Tibial artery (tissue), 4 donors: ENCODE measurements at places on chromosomes 5 and 9.

GRCh38 chr5:171898386-171898785, 108.1 kb downstream of the FBXW11 start:
- H3K4me3 ChIP-seq, result no peak overlapping the region
- DNase-seq, result no peak
- H3K36me3 ChIP-seq, result no peaks in the 10 kb centered on the region
- no peaks in the 10 kb centered on the region for H3K4me1 ChIP-seq
- no peaks in the 10 kb centered on the region for H3K27me3 ChIP-seq
- H3K27ac ChIP-seq, result no peak overlapping the region

DNA sequence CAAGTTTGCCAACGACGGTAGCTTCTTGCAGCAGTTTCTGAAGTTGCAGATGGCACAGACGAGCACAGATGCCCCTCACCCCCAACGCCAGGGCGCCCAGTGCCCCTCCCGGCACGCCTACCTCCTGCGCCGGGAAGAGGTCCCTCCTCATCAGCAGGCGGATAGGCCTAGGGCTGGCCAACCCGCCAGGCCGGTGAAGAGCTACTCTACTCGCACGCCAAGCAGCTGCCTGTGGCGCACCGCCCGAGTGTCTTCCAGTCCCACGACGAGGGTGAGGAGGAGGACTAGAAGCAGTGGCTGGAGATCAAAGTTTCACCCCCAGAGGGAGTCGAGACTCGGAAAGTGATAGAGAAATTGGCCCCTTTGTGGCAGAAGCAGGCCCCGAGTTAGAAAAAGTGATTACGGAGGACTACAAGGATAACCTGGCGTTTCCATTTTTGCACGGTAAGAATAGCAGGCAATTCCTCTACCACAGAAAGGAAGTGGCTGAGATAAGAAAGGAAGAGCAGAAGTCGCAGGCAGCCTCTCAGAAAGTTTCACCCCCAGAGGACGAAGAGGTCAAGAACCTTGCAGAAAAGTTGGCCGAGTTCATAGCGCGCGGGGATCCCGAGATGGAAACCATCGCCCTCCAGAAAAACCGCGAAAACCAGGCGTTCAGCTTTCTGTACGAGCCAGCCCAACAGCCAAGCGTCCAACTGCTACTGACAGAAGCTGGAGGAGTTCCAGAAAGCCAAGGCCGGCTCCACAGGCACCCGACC, 170.4 kb downstream of the HINT1 start:
- no peaks in the 10 kb centered on the region for H3K4me1 ChIP-seq
- no peaks in the 10 kb centered on the region for H3K27me3 ChIP-seq
- no peak for DNase-seq
- no peak overlapping the region for H3K27ac ChIP-seq

GRCh38 chr9:112535811-112536210, 49.2 kb downstream of the KIAA1958 start:
- no peaks in the 10 kb centered on the region for H3K4me1 ChIP-seq
- H3K27me3 ChIP-seq, result no peaks in the 10 kb centered on the region
- no peaks in the 10 kb centered on the region for H3K36me3 ChIP-seq
- no peak overlapping the region for H3K4me3 ChIP-seq

GRCh38 chr9:110571801-110572483, 7.6 kb downstream of the SVEP1 start:
- no peak overlapping the region for H3K27ac ChIP-seq
- no peak overlapping the region for H3K4me3 ChIP-seq
- no peaks in the 10 kb centered on the region for H3K36me3 ChIP-seq
- no peaks in the 10 kb centered on the region for H3K27me3 ChIP-seq
- no peak for DNase-seq
- H3K4me1 ChIP-seq, result no peaks in the 10 kb centered on the region

DNA sequence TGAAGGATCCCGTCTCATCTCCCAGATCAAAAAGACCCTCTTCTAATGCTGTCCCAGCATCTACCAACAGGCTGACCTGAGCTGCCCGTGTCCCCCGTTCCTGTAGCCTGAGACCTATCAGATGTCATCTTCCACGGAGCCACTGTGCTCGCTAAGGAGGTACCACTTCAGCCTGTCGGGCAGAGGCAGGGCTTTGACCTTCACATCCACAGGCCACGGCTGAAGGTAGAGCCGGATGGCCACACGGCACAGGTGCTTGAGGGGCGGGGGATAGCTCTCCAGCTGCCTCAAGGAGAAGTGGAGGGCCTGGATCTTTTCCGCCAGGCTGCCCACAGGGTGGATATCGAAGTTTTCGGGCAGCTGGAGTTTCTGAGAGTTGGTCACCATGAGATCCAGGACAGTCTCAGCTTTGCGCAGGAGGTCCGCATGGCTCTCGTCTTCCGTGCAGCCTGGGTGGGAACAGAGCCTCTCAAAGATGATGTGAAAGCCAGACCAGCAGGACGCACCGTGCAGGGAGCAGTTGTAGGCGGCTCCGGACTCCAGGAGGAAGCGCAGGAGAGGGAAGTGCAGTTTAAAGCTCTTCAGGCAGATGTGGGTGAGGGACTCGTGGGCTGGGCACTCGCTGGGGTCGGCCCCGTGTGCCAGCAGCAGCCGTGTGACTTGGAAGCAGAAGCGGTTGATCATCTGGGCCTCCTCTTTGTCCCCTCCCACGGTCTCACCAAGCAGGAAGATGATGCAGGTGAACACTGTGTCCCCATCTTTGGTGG, 4.1 kb downstream of the ASB6 start:
- H3K4me1 ChIP-seq, result peaks cover 32% of the 10 kb centered on the region
- H3K27ac ChIP-seq, result no peak overlapping the region
- peaks cover 48% of the 10 kb centered on the region for H3K36me3 ChIP-seq
- DNase-seq, result no peak
- H3K4me3 ChIP-seq, result no peak overlapping the region
- no peaks in the 10 kb centered on the region for H3K27me3 ChIP-seq

DNA sequence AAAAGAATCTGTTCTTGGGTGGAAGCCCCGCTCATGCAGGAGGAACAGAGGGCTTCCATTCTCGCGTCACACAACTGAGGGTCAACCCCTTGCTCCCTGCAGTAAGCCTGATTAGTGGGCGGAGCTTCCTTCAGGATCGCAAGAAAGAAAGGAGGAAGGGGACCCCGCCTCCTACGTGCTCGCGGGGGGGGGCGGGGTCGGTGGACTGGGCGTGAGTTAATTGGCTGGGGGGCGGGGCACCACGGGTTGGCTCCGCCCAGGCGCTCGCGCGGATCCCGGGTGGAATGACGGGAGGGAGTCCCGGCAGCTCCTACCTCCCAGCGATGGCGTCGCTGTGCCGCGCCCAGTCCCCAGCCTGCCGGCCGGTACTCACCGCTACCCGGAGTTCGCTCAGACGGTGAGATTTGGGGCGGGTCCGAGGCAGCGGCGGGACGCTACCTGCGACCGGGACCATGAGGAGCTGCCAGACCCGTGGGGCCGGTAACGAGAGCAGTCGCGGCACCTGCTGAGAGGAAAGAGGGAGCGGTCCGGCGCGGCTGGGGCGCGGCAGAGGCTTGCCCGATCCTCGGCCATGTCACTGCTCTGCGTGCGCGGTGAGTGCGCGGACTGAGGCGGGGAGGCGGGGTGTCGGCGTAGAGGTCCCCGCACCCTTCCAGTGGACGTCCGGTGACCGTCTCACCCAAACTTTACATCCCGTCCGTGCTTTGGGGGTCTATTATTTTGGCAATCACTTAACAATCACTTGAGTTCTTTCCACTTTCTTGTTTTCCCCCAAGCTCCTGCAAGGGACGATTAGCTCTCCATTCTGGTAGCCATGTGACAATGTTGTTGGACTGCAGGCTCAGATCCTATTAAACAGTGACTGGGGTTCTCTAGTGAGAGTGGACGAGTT, at the start of gene UNC13B:
Gene UNC13B, plus strand, starts transcription at position 297 of the 892 bp plus-strand sequence. Its CDS starts 275 bp downstream, at position 572.
- H3K4me3 ChIP-seq, result peak within 1 kb of the TSS; percentile 78
- peak; percentile 97 for DNase-seq
- peaks cover 16% of the 10 kb centered on the region for H3K4me1 ChIP-seq
- peak within 1 kb of the TSS; percentile 97 for H3K27ac ChIP-seq
- no peaks in the 10 kb centered on the region for H3K27me3 ChIP-seq
- no peaks in the 10 kb centered on the region for H3K36me3 ChIP-seq

DNA sequence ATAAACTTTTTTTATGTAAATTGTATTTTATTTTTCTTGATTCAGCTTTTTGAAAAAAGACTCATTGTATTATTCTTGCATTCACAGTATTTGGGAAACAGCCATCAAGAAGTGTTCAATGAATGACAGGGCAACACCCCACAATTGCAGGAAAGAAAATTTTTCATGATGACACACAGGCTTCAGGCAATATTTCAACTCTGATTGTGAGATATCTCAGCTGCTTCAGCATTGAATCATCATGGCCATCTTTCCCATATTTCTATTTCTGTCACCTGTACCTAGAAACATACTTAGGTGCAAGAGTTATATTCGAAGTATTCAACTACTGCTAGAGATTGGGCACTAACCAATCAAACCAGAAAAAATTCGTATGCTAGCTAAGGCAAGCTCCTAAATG, 446.0 kb downstream of the ISL1 start:
- H3K4me3 ChIP-seq, result no peak overlapping the region
- no peak for DNase-seq
- no peak overlapping the region for H3K27ac ChIP-seq
- no peaks in the 10 kb centered on the region for H3K36me3 ChIP-seq

- H3K27me3 ChIP-seq, result no peaks in the 10 kb centered on the region
- no peaks in the 10 kb centered on the region for H3K36me3 ChIP-seq
- peak overlapping the region; percentile 83 for H3K27ac ChIP-seq
- DNase-seq, result peak; percentile 91
Observed at GRCh38 chr5:5572010-5572865, 149.8 kb downstream of the ICE1 start.

- H3K36me3 ChIP-seq, result peaks cover 5% of the 10 kb centered on the region
- H3K27ac ChIP-seq, result peak within 1 kb of the TSS; percentile 91
- H3K4me3 ChIP-seq, result peak within 1 kb of the TSS; percentile 94
- no peaks in the 10 kb centered on the region for H3K27me3 ChIP-seq
- peaks cover 61% of the 10 kb centered on the region for H3K4me1 ChIP-seq
Observed at GRCh38 chr5:177473443-177474001, at the start of gene DBN1. Gene DBN1 (minus strand): TSS chr5:177473634. CDS start chr5:177473521, 113 bp downstream.

DNA sequence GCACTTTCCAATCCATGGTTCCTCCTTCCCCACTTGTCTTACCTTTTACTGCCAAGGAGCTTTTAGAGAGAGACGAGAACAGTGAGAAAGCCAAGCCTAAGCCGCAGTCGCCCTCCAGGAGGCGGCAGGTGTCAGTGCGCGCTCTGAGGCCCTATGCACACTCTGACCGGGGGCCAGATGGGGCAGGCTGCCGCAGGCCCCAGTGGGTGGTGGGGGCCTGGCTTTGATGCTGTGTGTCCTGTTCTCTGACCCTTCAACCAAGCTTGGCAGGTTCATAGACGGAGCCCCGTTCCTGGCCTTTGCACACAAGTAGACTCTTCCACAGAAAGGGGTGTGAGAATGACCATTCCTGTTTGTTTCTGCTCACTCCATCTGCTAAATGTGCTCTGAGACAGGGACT, 77.3 kb downstream of the WNK2 start:
- no peak overlapping the region for H3K4me3 ChIP-seq
- no peaks in the 10 kb centered on the region for H3K36me3 ChIP-seq
- DNase-seq, result no peak
- no peaks in the 10 kb centered on the region for H3K4me1 ChIP-seq

- peaks cover 7% of the 10 kb centered on the region for H3K4me1 ChIP-seq
- no peaks in the 10 kb centered on the region for H3K36me3 ChIP-seq
- no peak for DNase-seq
- no peak overlapping the region for H3K4me3 ChIP-seq
- H3K27ac ChIP-seq, result no peak overlapping the region
- H3K27me3 ChIP-seq, result no peaks in the 10 kb centered on the region
Observed at GRCh38 chr5:90099099-90099498, 310.5 kb downstream of the CETN3 start.

GRCh38 chr5:120690621-120691407, 226.7 kb downstream of the PRR16 start:
- H3K27me3 ChIP-seq, result no peaks in the 10 kb centered on the region
- no peaks in the 10 kb centered on the region for H3K36me3 ChIP-seq
- no peak overlapping the region for H3K4me3 ChIP-seq
- H3K4me1 ChIP-seq, result no peaks in the 10 kb centered on the region

GRCh38 chr9:6000955-6001354, 14.5 kb downstream of the RANBP6 start:
- H3K27ac ChIP-seq, result no peak overlapping the region
- H3K36me3 ChIP-seq, result no peaks in the 10 kb centered on the region
- H3K27me3 ChIP-seq, result no peaks in the 10 kb centered on the region
- no peak overlapping the region for H3K4me3 ChIP-seq

DNA sequence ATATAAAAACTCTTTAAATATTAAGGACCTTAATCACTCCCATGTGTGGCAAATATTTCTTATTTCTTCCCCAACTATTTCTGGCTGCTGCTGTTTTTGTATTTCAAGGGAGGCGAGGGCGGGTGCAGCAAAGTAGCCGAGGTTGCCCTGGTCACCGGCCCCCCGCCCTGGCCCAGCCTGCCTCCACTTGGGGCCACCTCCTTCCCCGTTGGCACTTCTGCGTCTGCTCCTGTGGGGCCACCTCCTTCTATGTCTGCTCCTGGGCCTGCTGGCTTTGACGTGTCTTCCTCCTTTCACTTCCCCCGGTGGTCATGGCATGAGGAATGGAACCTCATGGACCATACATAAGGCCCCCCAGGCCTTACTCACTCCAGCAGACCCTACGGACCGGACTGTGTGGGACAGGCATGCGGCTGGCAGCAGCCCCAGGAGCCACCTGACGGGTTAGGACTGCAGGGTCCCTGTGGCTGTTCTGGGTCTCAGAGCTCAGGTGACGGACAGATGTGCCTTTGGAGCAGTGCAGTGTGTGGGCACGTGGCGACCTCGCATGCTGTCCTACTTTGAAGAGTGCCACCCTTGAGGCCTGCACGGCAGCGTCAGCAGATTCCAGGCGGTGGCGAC, 5.8 kb upstream of the ENTPD8 start:
- peaks cover 20% of the 10 kb centered on the region for H3K36me3 ChIP-seq
- no peak overlapping the region for H3K27ac ChIP-seq
- H3K4me1 ChIP-seq, result no peaks in the 10 kb centered on the region
- peaks cover 29% of the 10 kb centered on the region for H3K27me3 ChIP-seq
- no peak for DNase-seq
- H3K4me3 ChIP-seq, result no peak overlapping the region

- no peak overlapping the region for H3K27ac ChIP-seq
- H3K4me1 ChIP-seq, result no peaks in the 10 kb centered on the region
- no peak overlapping the region for H3K4me3 ChIP-seq
Observed at GRCh38 chr9:39587844-39588499, 232.5 kb downstream of the SPATA31A1 start.

- DNase-seq, result no peak
- no peaks in the 10 kb centered on the region for H3K27me3 ChIP-seq
- no peaks in the 10 kb centered on the region for H3K4me1 ChIP-seq
- H3K4me3 ChIP-seq, result no peak overlapping the region
Observed at GRCh38 chr5:81188962-81189361, 44.2 kb upstream of the CKMT2 start.

DNA sequence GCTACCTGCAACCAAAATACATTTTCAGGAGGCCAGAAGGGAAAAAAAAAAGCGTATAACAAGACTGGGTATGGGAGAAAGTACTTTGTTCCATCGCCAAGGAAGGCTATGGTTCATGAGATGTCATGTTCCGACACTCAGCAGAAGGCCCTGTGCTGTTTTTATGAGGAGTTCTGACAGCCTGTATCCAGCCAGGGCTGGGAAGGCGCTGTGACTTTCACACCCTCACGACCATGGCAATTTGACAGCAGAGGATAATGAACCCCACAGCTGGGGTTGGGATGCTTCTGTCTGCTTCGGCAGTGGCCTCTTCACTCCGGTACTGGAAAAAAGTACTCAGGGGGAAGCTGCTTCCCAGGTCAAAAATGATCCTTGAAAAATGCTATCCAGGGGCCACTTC, 154.4 kb downstream of the PRELID2 start:
- H3K27me3 ChIP-seq, result no peaks in the 10 kb centered on the region
- H3K27ac ChIP-seq, result no peak overlapping the region
- H3K4me1 ChIP-seq, result no peaks in the 10 kb centered on the region
- H3K4me3 ChIP-seq, result no peak overlapping the region
- H3K36me3 ChIP-seq, result no peaks in the 10 kb centered on the region
